ENCODE measurements at places on chromosomes 16 and 17.

DNA sequence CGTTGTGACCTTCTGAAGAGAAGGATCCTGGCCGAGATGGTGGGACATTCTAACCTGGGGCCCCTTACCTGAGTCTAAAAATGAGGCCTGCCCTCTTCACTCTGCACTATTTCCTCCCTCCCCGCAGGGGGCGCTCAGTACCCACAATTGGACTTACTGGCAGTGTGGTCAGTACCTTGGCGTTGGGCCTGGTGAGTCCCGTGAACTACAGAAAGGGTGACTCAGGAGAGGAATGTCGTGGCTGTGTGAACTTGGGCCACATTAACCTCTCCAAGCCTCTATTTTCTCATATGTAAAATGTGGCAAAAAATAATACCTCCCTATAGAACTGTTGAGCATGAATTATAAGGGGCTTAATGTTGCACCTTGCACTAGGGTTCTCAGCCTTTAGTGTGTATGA, 3.9 kb downstream of the RSAD1 start:
- peak; percentile 72 for DNase-seq

DNA sequence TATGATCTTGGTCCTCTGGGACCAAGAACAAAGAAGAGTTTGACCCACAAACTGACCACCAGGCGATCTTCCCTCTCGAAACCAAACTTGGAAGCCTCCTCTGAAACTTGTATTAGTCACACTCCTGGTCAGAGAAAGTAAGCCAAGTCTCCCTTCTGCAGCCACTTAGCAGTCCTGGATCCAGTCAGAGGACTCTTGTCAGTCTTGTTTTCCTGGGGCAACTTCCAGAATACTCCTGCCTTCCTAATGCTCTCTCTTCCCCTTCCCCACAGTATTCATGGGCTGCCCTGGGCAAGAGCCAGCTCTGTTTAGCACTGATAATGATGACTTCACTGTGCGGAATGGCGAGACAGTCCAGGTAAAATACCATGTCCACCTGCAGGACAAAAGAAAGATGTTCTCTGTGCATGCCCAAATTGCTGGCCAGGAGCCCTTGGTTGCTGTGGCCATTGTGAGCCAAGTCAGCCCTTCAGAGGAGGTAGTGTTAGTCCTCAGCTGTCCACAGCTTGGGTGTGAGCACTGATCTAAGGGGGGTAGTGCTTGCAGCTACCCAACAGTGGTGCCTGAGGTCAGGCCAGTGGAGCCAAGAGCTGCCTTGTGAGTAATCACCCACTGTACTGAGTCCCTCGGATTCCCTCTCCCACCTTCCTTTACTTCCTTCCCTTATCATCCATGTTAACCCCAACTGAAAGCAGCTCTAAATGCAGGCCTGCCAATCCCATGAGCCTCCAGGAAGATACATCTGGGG, 31.2 kb downstream of the CDH3 start:
- no peak for DNase-seq

GRCh38 chr17:2737693-2738092, 11.8 kb downstream of the CCDC92B start:
- no peak for DNase-seq

- DNase-seq = no peak
Measured at GRCh38 chr17:50882851-50883250, 16.7 kb upstream of the TOB1 start.

- DNase-seq = peak; percentile 19
Measured at GRCh38 chr17:43846221-43846712, 709 bp upstream of the CD300LG start.

DNA sequence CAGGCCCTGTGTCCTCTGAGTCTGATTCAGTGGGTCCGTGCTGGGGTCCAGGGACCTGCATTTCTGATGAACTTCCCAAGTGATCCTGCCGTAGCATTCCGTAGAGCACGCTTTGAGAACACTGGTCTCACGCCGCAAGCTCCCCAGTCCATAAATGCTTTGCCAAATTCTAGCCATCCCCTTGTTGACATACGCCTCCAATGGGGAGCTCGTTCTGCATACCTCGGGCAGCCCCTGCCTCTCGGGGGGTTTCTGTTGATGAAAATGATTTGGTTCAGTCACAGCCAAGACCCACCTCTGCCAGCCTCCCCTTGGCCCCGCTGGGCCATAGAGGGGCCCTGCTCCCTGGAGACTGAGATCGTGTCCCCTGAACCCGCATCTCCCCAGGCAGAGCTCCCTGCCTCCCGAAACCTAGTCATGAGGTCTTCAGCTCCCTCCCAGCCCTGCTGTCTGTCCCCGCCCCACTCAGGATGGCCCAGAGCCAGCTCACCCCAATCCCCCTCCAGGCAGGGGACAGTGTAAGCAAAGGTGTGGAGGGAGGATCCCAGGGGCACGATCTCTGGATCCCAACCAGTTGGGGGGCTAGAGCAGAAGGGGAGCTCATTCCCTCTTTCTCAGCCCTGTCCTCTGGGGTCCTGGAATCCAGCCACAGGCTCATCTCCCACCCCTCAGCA, 16.2 kb upstream of the SPNS2 start:
- no peak for DNase-seq

DNA sequence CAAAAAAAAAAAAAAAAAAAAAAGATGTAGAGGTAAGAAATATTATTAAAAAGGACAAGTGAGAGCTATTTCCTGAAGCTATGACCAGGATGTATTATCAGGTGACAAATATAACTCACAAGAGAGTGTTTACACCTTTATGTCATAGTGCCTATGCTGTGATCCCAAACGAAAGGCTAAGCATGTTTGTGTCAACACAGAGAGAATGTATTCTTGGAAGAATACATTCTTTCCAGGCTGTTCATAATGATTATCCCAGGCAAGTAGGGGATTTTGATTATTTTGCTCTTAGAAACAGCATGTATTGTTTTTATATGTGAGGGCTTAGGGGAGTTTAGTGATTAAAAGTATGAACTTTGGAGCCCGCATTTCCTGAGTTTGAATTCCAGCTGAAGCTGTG, 175.0 kb downstream of the SPECC1 start:
- no peak for DNase-seq

All from fibroblast of skin of left biceps (primary cell).